NCI-H1048 (cell line): ENCODE measurements at places on chromosomes 3 and 15.

DNA sequence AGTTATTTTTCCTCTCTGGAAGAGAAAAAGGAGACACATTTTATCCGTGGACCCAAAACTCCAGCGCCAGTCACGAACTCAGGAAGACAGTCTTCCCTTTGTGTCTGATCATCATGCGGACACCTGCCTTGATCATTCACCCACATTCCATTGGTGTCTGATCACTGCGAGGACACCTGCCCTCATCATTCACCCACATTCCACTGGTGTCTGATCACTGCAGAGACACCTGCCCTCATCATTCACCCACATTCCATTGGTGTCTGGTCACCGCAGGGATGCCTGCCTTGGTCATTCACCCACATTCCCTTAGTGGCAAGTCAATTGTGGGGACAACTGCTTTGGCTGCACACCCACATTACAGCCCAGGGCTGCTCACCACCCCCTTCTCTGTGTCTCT lies 148.9 kb downstream of the ROBO1 start:
- no peak for DNase-seq

- DNase-seq = no peak
Observed at GRCh38 chr3:120129718-120130513, 35.7 kb upstream of the GSK3B start.

- DNase-seq = no peak
Observed at GRCh38 chr3:177589911-177590381, 392.7 kb upstream of the TBL1XR1 start.

- no peak for DNase-seq
Observed at GRCh38 chr15:50810128-50810527, 44.6 kb upstream of the SPPL2A start.

DNA sequence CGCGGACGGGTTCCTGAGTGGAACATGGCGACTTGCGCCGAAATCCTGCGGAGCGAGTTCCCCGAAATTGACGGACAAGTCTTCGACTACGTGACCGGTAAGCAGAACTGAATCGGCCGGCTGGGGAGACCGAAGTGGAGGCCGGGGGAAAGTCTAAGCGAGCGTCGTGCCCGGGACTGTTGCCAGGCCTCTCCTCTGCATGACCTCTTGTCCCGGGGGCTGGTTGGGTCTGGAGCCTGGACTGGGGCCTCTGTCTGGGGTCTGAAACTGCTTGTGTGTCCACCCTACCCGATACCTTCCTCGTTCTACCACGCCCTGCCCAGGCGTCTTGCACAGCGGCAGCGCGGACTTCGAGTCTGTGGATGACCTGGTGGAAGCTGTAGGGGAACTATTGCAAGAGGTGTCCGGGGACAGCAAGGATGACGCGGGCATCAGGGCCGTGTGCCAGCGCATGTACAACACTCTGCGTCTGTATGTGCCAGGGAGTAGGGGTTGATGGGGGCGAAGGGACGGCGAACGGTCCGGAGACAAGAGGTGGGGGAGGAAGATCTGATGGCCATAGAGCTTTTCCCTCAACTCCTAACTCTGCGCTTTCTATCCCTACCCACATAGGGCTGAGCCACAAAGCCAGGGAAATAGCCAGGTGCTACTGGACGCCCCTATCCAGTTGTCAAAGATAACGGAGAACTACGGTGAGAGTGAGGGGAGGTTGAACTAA lies at the start of gene ABCF3:
ABCF3 (plus strand) TSS at position 16 of the 718 bp plus-strand sequence; CDS start at position 25, 9 bp downstream.
- DNase-seq = no peak

GRCh38 chr3:183984749-183985729 lies 32.6 kb downstream of the ABCC5 start:
- DNase-seq = no peak

GRCh38 chr3:62584636-62585035 lies 211.3 kb upstream of the FEZF2 start:
- no peak for DNase-seq

- no peak for DNase-seq
Observed at GRCh38 chr3:28934126-28934813, 346.6 kb upstream of the RBMS3 start.

GRCh38 chr3:30614943-30615342 lies 8.5 kb downstream of the TGFBR2 start:
- no peak for DNase-seq

DNA sequence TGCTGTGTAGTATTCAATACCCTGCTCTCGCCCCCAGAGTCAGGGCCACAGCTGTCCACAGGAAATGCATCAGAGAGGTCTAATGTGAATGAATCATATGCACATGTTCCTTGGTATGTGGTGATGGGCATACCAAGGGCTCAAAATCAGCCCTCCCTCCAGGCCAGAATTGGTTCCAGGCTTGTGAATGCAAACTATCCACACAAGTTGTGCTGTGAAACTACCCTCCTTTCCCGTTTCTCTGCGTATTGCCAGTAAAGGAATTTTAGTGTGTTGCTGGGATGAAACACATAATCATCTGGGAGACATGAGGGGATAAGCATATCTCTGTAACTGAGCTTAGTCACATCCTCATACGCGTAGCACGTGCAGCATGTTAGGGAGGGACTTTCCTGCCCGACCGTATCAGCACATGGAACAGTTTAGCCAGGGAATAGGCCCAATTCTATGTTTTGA lies 9.2 kb upstream of the MME start:
- DNase-seq = no peak

DNA sequence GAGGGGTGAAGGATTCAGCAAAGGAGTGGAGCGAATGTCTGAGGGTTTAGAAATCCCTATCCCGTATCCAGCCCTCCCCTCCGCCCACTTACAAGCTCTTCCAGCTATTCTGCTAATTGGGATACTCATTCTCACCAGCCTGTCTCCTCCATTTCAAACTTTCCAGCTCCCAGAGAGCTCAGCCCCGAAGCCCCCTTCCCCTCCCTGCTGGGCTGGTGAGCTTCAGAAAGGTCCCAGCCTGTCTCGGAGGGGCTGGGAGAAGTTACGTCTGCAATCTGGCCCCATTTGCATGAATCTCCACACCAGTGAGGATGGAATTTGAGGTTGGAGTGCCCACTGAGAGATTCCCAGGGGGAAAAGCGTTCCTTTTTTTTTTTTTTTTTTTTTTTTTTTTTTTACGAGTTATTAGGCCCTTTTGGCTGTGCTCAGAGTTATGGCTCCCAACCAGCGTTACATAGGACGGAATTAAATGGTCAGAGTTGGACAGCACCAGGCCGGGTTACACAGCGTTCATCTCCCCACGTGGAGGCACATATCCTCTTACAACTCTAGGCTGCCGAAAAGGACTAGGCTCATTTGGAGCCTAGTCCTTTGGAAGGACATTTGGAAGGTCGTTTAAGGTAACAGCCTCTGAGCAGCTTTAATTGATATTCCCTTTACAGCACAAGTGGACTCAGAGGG lies 34.6 kb downstream of the FGD5 start:
- no peak for DNase-seq

DNA sequence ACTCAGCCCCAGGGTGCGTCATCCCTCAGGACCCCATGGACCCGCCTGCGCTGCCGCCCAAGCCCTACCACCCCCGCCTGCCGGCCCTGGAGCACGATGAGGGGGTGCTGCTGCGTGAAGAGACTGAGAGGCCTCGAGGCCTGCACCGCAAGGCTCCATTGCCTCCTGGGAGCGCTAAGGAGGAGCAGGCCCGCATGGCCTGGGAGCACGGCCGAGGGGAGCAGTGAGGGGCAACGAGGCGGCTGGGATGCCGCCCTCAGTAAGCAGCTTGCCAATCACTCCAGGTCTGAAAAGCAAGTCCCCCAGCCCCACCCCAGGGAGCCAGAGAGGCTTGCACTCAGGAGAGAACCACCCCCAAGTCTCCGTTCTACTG lies 3.8 kb upstream of the MANF start:
- no peak for DNase-seq

GRCh38 chr3:37140899-37141541 lies 33.4 kb downstream of the LRRFIP2 start:
- DNase-seq = no peak

DNA sequence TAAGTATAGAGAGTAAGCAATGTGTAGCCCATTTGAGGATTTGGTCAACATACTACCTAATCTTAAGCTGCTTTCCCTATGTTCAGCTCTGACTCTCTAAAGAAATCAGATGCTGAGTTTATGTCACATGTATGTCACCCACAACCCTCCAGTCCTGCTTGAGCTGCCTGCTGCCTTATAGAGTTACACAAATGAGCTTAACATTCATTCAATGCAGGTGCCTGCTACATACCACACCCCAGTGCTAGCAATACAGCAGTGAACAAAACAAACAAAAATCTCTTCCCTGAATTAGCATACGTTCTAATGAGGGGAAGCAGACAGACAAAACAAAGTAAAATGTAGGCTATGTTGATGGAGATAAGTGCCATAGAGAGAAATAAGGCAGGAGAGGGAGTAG lies 93.0 kb downstream of the HHLA2 start:
- DNase-seq = no peak

DNA sequence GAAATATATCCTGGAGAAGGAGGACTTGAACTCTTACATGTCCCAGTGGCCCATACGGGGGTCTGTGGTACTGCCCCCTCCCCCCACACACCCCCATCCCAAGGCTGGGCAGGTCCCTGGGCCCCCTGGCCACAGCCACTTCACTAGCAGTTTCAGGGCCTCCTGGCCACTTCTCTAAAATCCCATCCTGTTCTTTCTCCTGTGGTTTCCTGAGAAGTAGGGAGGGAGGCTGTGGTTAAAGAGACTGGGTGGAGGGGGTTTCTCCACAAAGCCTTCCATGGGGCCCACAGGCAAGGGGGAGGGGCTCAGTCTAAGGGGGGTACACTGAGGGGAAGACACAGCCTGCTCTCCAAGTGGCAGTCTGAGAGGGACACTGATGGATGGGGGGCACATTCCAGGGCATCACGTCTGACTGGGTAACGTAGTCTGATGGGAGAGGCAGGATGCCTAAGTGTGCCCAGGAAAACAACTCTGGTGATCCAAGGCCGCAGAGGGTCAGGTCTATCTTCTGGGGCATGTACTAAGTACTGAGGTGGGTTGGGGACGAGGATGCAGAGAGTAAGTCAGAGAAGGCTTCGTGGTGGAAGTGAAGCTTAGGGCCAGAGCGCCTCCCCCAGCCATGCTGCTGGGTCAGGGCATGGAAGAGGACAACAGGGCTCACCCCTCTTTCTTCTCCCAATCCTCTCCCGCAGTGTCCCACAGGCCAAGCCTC lies 48.0 kb upstream of the C15orf39 start:
- DNase-seq = no peak

DNA sequence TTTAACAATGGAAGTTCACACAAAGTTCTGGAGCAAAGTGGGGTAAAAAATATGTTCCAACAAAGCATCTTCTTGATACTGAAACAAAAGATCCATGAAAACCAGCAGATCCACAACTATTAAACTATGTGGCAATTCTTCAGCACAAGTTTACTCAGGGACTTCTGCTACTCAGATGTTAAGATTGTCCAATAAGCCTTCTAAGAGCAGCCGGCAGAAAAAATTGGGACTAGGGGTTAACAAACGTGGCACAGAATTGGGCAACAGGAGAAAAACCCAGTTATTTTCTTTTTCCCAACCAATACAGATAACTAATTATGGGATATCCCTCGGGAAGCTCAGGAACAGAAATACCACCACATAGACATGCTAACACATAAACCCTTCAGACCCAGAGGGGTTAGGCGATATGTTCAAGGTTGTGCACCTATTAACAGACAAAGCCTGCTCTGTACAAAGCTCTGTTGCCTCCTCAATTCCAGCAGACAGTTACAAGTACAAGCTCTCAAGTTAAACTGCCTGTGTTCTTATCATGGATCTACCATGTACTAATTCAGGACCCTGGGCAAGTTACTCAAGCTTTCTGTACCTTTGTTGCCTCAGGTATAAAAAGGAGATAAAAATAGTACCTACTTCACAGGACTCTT lies 6.8 kb downstream of the SSR3 start:
- DNase-seq = no peak

GRCh38 chr3:54577313-54577712 lies 350.5 kb downstream of the LRTM1 start:
- no peak for DNase-seq

DNA sequence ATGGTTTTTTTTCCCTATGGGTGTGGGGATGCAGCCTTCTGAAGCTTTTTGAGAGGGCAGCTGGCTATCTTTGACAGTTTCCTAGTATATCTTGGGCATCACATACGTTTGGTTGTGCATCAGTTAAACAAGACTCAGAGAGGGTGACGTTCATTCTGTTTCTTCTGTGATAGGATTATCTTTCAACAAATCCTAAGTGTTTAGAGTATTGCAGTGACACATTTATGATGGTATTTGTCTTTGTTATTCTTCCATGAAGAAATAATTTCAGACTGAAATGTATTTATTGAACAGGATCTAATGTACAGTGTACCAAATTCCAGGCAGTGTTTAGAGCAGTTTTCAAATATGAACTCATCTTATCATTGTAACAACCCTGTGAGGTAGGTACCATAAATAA lies 114.4 kb downstream of the PLCL2 start:
- no peak for DNase-seq

DNA sequence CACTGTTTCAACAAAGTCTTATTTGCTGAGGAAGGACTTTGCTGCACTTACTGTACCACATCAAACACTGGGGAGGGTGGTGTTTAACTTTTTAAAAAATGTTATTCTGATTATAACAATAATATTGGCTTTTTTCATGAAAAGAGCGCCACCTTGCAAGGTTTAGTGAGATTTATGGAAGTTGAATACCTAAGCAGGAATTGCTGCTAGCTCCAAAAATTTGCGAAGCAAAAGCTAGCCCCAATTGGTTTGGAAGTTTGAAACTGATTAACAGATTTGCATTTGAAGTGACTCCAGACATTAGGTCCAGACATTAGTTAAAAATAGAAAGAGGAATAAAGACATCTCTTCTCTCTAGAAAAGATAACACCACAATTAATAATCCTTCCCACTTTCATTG lies 6.7 kb downstream of the ZIC1 start:
- DNase-seq = no peak

GRCh38 chr3:7684182-7684715 lies 817.4 kb upstream of the LMCD1 start:
- DNase-seq = no peak

DNA sequence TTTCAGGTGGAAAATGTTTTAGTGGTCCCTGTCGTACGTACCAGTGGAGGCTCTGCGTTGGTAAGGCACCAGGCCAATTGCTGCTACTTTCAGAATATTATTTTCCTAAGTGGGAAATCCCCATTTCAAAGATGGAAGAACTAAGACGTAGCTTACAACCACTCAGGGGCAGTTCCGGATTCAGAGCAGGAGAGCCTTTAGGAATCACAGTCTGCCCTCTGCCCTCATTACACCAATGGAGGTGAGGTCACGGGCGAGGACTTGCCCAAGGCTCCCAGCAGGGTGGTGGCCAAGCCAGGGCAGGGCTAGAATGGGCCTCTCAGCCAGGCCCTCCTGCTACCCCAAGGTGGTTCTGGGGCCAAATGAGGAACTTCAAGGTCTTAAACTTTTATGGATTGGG lies 72.6 kb downstream of the RASGRF1 start:
- DNase-seq = no peak

DNA sequence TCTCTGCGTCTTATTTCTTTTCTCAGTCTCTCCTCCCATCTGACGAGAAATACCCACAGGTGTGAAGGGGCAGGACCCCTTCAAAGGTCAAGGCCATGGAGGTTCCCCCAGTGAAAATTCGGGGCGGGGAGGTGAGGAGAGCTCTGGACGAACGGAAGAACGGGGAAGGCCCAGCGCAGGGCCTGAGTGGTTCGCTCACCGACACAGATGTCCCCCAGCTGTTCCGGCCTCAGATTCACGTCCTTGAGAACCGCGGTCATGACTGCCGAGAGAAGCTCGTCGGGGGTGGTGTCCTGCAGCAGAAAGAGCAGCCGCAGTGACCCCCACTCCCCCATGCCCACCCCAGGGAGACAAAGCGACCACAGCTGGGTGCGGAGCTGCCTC lies 542 bp downstream of the ACAA1 start:
- DNase-seq = no peak
